ENCODE measurements at places on chromosomes 13 and 19.

- DNase-seq: no peak
Observed at GRCh38 chr19:30670011-30670329, 297.8 kb downstream of the ZNF536 start.

GRCh38 chr13:23654111-23655110 lies 84.2 kb downstream of the TNFRSF19 start:
- peak; percentile 83 for DNase-seq

DNA sequence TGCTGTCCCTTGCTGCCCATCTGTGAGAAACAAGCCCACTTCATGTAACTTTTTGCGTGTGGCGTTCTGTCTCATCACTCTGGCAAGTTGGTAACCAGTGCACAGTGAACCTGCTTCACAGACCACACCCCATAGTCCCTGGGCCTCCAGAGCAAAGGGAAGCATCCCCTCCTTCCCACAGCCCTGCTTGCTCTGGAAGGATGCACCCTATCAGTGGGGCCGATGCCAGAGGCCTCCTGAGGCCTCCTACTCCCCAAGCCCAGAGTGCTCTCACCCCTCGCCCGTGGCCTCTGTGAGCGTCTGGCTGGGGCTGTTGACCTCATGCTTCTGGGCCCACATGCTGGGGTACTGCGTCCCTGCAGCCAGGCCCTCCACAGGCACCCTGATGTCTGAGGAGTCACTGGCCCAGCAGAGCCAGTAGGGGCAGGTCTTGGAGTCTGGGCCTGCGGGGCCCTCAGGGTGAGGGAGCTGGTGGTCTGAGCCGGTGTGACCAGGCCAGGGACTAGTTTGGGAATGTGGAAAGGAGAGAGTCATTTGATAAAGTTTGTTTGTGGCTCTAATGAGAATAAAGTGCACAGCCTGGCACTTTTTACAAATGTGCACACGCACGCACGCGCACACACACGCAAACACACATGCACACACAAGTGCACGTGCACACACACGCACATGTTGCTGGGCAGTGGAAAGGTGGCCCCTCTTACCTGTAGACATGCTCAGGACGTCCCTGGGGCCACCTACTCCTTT lies 5.1 kb downstream of the TMEM86B start:
- DNase-seq: no peak

DNA sequence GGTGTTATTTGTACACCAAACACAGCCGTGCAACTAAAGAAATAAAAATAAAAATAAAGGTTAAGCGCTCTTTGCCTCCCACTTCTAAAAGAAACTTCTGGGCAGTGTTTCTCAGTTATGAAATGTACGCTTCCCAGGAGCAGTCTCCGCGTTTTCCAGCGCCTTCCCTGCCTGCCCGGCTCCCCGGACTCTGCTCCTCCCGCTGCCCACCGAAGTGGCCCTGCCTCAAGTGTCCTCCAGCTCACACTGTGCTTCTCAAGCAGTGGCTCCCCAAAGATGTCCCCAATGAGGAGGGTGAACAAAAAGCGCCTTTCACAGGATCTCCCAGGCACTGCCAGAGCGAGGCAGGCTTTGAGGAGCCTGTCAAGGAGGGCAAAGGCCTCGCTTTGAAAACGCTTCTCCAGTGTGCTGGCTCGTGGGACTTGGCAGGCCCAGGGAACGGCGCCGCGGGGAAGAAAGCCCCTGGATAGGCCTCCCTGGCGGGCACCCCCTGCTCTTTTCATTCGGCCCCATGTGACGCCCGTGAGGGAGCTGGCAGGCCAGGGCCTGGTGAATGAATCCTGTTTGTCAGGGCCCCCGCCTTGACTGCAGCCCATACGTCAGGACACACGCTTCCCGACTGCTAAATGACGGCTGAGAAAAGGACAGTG lies 187.1 kb downstream of the FOXO1 start:
- DNase-seq: no peak

GRCh38 chr19:51473009-51473707 lies 5.2 kb upstream of the CEACAM18 start:
- DNase-seq: no peak

DNA sequence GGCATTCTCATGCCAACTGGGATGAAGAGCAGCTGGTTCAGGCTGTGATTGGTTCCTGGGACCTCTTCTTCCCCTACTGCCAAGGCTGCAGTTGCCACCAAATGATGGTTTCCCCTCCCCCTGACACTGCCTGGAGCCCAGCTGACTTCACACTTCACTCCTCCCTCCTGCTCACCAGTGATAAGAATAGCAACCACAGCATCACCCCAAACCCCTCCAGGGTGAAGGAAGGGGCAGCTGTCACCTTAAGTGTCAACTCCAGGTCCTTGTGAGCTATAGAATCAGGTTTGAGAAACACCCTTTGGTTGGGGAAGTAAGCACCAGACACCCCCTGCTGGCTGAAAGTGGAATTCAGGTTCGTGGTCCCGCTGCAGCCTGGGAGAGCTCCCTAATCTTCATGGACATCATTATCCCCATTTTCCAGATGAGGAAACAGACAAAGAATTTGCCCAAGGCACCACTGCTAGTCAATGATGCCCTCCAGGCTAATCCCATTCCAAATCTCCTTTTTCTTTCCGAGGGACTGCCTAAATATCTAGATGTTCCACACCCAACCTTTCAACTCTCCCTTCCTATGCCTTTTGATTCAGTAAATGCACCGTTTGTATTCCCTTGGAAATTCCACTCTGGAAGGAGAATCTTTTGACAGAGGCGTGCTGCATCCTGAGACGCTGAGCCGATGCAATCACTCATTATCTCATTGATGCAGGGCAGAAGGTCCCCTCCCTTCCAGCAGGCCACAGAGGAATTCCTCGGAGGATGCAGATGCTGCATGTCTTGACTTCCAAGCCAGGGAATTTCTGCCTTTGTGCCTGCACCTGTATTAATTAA lies 50.6 kb upstream of the UQCRFS1 start:
- no peak for DNase-seq

- DNase-seq: no peak
Observed at GRCh38 chr19:41863209-41863931, 3.3 kb downstream of the RPS19 start.

DNA sequence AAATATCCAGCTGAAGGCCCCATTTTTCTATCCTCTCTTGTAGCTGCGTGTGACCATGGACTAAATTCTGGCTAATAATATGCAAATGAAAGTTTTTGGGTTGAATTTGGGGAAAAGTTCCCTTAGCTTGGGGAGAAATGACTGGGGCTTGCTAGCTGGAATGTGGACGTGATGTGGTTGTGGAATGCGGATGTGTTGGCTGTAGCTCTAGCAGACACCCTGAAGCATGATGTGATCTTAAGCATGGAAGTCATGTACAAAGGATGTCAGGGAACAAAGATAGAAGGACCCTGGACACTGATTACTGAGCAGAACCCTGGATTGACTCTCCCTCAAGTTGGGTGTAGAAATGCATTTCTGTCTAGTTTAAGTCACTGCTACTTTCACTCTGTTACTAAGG lies 25.4 kb upstream of the SCEL start:
- no peak for DNase-seq

GRCh38 chr19:10643172-10643967 lies 10.8 kb upstream of the ILF3 start:
- no peak for DNase-seq

DNA sequence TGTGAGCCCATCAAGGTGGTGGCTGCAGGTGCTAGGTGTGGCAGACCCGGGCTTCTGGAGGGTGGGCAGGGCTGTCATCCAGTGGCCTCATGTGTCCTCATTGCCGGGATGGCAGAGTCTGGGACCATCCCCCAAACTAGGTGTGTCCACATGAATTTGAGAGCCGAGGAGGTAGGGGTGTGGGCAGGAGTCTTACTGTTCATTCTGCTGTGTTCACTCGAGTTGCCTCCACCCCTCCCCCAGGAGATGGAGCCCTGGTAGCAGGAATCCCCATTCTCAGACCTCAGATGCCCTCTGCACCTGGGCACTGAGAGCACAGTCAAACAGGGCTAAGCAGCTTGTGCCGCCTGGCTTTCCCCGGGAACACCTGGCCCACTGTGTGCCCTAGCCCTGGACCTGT lies 22.4 kb downstream of the NAXD start:
- no peak for DNase-seq

DNA sequence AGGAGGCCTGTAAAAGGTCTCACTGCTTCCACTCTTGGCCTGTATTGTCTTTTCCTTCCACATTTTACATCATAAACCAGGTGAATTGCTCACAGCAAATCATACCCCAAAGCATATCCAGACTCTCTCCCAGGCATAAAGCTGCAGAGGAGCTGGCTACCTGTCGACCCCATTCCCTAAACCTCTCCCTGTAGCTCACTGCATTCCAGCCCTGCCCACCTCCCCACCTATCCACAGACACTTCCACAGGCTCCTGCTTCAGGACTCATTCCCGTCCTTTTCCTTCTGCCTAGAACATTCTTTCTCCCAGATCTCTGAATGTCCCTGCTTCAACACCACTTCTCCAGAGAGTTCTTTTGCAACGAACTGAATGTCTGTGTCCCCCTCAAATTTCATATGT lies 46.4 kb upstream of the STARD13 start:
- DNase-seq: no peak

GRCh38 chr13:50375792-50376191 lies 360.5 kb downstream of the KCNRG start:
- no peak for DNase-seq

DNA sequence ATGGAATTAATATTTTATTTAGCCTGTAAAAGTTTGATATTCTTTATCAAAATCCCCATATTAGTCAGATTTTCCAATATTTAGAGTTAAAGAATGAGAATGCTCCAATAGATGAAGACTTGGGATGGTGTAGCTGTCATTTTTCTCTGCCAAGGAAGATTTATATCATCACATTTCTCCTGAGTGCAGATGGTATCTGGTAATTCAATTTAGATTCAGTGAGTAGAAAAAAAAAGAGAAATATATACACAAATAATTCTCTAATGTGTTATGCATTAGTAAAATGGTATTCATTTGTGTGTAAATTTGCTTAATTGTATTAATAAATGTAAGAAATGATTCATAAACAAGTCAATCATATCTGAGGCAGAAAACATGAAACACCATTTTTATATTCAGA lies 1508.7 kb upstream of the PCDH20 start:
- DNase-seq: no peak

- no peak for DNase-seq
Observed at GRCh38 chr19:12932392-12933286, 872 bp downstream of the FARSA start.

- peak; percentile 66 for DNase-seq
Observed at GRCh38 chr13:63381078-63381859, 1965.6 kb upstream of the PCDH20 start.

DNA sequence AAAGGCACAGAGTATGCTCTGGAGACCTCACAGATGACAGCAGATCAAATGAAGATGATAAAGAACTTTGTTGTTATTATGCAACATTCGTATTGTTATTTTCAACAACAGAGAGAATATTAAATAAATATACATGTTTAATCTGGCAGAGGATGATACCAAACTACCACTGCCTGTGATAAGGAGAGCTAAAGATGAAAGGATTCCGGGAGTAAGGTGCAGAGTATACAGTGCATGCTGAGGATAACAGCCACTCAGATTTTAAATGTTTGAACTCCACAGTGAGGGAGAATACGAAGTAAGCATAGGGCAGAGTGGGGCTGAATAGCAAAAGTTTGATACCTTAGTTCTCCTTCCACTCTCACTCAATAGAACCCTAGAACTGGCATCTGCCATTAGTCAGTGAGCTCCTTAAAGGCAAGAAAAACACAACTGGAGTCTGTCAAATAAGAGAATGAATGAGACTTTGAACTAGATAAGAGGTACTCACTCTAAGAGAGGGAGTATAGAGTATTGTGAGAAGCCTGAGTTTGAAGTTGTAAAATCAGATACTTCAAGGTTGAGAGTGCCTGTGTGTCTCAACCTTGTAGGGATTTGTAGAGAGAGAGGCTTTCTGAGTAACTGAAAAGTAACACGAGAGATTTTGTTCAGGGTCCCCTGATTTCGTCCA lies 78.5 kb downstream of the STARD13 start:
- no peak for DNase-seq

GRCh38 chr19:16554776-16555175 lies 12.5 kb upstream of the CHERP start:
- no peak for DNase-seq

DNA sequence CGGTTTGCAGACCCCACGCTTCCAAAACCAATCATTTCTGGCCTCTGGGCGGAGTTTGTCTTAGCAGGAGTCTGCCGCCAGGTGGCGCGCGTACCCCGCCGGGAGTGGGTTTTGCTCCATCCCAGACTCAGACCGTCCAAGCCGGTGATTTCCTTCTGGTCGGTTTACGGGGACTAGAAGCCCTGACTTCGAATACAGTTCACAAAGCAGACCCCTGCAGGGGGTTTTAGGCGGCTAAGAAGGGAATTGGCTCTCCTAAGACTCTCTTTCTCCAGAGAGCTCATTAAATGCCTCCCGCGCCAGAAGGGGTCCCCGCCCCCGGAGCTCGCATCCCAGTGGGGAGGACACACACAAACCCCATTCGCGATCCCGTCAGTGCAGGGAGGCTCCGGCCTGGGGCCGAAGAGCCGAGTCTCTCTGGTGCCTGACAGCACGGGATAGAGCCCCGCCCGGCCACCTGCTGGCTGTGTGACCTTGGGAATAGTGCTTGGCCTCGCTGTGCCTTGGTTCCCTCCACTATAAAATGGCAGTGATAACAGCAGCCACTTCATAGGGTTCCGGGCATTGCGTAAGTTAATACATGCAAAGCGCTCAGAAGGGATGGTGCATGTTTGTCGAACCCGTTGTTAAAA lies 8.6 kb upstream of the NUP62 start:
- DNase-seq: no peak

DNA sequence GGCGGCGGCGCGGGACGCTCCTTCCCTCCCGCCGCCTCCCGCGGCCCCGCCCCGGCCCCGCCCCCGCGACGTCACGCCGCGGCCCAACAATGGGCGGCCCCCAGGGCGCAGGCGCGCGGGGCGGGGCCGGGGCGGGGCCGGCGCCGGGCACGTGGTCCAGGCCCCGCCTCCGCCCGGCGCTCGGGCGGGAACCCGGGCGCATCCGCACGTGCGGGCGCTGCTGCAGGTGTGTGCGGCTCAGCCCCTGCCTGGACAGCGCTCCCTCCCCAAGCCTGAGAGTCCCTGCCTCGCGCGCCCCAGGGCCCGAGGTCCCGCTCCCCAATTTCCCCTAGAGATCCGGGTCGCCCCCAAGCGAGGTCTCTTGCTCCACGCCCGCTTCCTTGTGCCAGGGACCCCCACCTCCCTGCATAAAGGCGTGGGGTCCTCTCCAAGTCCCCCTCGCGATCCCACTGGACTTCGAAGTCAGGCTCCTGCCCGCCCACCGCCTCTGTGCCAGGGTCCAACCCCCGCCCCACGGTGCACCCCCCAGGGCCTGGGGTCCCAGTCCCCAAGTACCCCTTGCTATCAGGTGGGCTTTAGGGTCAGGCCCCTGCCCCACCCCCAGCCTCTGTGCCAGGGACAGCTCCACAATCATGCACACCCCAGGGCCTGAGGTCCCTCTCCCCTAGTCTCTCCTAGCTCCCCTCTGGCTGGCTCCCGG lies at the start of gene MEX3D:
TSS of gene MEX3D (minus strand) at position 6 of the 700 bp plus-strand sequence. CDS start 267 bp downstream, outside the sequence.
- DNase-seq: no peak

- DNase-seq: no peak
Observed at GRCh38 chr13:31440132-31440531, 240.4 kb downstream of the B3GLCT start.

GRCh38 chr13:43730642-43731041 lies 56.1 kb downstream of the ENOX1 start:
- peak; percentile 95 for DNase-seq
